ENCODE measurements at places on chromosomes 7 and 10.

- no peak for DNase-seq
These were observed 225.4 kb upstream of the IMMP2L start for GRCh38 chr7:111787741-111788140.

- DNase-seq: no peak
These were observed 404.2 kb downstream of the THSD7A start for GRCh38 chr7:11427686-11428273.

DNA sequence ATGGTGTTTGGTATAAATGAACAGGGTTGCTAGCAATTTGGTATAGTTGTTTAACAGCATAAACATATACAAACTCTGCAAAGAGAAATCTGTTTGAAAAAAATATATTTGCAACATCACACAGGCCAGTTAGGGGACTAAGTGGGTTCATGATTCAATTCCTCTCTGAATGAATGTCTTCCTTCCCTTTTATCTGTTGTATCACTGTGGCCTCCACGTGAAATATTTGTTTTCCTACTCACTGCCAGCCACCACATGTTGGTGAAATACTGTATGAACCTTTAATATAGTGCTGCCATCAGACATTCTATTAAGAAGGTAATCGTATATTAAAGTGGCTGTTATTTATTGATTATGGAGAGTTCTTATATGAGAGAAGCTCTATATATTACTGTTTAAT, 157.0 kb downstream of the ARID5B start:
- no peak for DNase-seq

- peak; percentile 5 for DNase-seq
These were observed 20.8 kb upstream of the GHITM start for GRCh38 chr10:84118395-84119006.

DNA sequence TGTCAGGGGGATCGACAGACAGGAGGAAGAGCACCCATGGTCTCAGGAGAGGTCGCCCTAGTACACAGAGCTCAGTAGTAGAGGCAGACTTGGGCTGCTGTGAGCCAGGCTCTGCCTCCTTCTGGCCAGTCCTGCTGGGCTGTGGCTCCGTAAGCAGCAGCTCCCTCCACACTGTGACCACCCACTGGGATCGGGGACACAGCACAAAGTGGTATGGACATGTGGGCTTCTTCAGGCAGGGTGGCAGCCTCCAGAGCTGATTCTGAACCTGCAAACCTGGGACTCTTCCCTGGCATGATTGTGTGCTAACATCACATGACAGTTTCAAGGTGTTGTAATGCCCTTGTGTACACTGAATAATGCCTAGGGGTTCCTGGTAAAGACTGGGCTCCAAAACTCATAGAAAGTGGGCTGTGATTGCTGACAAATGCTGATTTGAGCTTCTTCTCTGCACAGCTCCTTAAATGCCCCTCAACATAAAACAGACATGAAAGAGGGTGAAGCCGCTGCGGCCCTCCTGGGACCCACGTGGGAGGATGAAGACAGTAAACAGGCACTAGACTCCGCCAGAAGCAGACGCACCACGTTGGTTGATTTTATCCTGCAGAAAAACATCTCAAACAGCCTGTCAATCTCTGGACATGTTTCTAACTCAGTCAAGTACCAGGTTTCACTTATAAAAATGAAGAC, 76.7 kb downstream of the GPR26 start:
- no peak for DNase-seq

DNA sequence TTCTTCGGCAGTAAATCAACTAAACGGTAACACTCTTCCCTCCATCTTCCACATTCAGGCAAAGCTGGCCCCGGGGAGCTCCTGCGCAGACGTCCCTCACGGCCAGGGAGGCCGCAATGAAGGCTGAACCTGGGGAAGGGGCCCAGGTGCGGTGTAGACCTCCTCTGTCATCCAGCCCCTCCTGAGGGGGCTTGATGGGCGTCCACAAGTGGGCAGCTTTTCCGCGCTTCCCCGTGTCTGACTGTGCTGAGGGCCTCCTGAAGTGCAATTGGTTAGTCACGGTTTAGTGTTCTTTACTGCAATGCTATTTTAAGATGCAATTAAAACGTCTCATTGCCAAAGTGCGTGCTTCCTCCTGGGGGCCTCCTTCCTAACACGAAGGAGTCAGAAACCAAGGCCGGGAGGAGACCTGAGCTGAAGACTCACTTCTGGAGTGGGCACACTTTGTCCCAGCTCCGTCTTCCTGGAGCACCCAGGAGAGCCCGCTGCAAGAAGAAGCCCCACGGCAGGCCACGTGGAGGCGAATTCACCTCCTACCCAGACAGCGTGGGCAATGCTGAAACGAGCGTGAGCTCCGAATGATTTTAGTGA, 173.3 kb downstream of the ELFN1 start:
- DNase-seq: no peak

GRCh38 chr7:44128721-44129582, 5.6 kb upstream of the POLD2 start:
- DNase-seq: no peak

GRCh38 chr10:71218046-71218650, 5.8 kb downstream of the UNC5B start:
- peak; percentile 53 for DNase-seq
